ENCODE measurements at places on chromosomes 2 and 18.

- no peak for DNase-seq
Measured at GRCh38 chr2:54047658-54048057, 67.8 kb upstream of the ACYP2 start.

DNA sequence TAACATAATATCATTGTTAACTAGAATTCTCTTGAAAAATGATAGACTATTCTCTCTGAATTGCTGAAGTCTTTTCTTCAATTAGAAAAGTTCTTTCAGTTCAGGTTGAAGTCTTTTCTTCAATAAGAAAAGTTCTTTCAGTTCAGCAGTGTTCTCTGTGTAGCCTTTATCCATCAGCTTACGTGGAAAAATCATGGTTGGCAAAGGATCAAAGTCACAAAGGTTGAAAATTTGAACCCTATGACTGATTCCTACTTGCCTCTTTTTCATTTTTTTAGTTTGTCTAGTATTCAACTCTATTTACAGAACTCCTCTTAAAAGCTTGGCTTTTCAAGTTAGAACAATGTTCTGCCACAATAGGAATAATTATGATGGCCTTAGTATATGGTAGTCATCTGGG, 25.8 kb downstream of the CAVIN2 start:
- no peak for DNase-seq

- DNase-seq = no peak
Measured at GRCh38 chr2:127649100-127649611, 3.2 kb downstream of the GPR17 start.

- DNase-seq = no peak
Measured at GRCh38 chr2:173552531-173552930, 197.9 kb downstream of the CDCA7 start.

DNA sequence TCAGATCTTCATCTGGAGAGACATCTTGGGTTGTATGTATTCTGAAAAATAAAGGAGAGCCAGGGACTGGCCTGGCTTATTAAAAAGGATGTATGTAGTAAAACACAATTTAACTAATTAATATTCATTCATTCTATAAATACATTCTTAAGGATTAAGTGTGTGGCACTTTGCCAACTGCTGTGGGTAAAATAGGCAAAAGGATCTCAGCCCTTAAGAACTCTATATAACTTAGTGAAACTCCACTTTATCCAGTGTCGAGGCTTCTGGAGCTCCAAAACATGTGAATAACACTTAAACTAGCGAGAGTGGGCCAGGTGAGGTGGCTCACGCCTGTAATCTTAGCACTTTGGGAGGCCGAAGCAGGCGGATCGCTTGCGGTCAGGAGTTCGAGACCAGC, 7.7 kb upstream of the STK39 start:
- DNase-seq = no peak

DNA sequence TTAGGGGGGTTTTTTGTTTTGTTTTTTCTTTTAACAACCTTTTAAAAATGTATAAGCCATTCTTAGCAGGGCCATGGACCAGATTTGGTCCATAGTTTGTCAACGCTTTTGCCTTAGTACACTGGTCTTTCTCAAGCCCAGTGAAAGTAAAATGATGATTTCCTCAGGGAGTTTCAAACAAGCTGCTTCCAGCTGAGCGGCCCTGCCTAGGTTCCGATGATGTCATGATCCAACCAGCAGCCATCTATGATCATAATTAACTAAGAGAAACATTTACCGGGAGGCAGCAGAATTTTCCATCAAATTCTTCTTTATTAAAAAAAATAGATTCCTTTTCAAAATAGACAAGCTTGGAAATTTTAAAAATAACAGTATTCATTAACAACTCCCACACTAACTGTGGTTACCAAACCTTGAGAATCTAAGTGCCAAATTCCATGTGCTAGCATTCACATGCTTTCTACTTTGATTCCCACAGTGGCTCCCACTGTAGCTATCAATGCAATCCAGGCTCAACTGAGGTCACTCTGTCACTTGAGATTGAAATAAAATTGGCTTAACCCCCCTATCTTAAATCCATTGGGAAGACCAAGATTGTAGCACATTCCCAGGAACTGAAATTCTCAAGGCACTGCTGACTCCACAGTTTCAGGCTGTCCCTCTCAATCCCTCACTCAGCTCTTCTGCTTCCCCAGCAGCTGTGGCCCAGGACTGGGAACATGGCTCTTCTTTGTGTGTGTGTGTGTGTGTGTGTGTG, 148.9 kb downstream of the RNF152 start:
- DNase-seq = no peak

DNA sequence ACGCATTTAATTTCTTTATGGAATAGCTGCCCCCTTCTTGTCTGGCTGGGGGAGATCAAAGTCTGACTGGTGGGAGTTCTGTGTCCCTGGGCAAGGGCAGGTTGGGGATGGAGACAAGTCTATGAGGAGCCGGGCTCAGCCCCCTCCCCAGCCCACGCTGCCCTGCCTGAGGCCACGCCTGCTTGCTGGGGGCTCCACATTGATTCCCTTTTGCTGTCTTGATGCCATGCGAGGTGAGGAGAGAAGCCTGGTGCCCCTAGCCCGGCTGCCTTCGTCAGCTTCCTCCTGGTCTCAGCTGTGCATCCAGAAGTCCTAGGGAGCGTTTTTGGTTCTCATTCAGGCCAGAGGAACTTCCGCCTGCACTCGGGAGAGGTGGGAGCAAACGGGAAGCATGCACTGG, 247.9 kb downstream of the NDUFA10 start:
- no peak for DNase-seq

DNA sequence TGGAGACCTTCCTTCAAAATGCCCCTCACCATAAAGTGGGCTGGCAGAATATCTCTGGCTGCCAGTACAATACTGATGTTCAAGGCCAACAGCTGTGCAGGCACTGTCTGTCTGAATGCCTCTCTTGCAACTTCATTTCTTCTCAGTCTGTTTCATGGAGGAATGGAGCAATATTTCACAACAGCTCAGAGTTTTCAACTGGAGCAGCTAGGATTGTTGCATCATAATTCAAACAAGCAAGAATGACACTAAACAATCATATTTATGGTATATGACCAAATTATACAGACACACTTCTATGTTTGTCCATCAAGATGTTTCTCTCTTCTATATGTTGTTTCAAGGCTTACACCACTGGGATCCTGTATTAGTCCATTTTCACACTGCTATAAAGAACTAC, 444.2 kb downstream of the LRATD1 start:
- DNase-seq = no peak

DNA sequence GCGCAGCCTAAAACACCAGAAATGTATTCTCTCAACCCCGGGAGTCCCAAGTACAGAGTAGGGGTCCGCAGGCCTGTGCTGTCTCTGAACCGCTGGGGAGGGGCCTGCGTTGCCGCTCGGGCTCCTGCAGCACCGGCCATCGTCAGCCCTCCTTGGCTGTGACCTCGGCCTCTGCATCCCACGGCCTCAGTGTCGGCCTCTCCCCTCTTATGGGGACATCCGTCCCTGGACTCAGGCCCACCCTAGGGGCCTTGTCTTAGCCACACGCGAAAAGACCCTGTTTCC, 50.5 kb downstream of the KCNG2 start:
- DNase-seq = no peak

GRCh38 chr2:217833439-217833838, 169.4 kb downstream of the TNS1 start:
- DNase-seq = no peak

- DNase-seq = no peak
Measured at GRCh38 chr2:101900375-101900774, 91.4 kb upstream of the IL1R2 start.

GRCh38 chr2:207474863-207475485, 54.8 kb upstream of the CREB1 start:
- peak; percentile 14 for DNase-seq

DNA sequence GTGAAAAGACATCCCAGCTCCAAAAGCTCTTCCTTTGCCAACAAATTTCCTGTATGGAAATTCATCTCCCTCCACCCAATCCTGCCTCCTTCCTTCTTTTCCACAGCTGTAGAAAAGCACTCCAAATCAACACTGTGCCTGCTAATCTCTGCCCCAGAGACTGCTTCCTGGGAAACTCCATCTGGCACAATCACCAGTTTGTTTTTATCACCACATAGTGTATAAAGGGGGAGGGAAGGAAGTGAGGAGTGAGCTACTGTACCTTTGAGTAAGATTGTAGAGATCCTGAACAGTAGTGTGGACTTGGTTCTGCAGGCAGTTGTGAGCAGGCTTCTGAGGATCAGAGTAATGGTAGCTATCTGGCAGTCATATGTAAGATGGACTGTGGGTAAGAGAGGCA, 14.7 kb upstream of the FAM237A start:
- DNase-seq = no peak

GRCh38 chr2:178152033-178152432, 39.8 kb downstream of the RBM45 start:
- no peak for DNase-seq

- no peak for DNase-seq
Measured at GRCh38 chr2:231691251-231691772, 17.0 kb upstream of the PTMA start.

DNA sequence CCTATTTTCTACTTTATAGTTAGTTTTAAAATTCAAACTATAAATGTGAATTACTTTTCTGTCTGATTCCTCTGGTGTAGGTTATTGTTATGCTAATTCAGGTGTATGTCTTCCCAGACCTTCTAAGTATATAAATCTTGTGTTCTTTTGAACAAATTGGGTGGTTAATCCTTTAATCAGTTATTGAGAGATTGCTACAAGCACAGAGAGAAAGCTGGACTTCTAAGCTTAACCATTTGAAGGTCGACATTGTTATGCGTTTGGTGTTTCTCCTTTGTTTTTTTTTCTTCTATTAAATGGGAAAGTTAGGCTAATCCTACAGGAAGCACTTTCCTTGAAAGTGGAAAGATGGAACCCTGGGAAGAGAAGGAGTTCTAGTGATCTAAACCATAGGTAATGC, 592.6 kb downstream of the SLC4A3 start:
- no peak for DNase-seq

DNA sequence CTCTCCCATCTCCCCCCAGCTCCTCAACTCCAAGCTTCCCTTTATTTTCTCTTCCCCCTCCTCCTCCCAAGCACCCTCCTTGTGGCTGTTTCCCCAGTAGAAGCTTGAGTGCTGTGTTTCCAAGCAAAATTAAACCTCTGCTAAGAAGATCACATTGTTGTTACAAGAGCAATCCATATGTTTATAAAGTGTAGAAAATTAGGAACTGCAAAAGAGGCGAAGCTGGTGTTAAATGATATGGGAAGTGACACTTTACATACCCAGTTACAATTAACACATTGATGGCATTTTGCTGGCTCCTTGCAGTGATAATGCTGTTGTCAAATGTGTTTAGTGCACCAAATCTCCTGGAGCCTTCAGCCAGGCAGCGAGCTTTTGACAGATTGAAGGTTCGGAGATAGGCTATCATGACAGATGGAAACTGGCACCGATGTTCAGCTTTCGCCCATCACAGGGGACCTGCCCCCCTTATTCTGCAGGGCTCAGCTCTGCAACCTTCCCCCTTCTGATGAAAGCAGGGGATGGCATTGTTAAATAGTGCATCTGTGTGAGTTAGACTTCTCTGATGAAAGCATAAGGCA, 259.8 kb upstream of the ATP5MC3 start:
- no peak for DNase-seq

DNA sequence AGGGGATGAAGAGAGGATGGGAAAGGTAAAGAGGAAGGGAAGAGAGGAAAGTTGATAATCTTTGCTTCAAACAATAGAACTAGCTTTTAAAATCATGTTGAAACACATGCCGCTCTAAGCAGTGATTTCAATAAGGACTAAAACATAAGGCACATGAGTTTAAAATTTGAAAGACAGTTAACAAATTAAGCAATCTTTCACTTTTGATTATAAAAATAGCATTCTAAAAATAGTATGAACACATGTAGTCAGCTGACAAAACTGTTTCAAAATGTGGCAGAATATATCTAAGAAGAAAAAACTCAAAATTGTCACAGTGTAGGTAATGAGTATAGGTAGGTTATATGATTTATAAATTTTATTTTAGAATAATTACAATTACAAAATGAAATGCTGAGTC, 25.3 kb downstream of the PSME4 start:
- no peak for DNase-seq

- no peak for DNase-seq
Measured at GRCh38 chr18:11544060-11544633, 65.2 kb upstream of the SLC35G4 start.

GRCh38 chr2:16614314-16614860, 51.2 kb downstream of the CYRIA start:
- no peak for DNase-seq

- DNase-seq = no peak
Measured at GRCh38 chr2:54274781-54275242, 18.8 kb upstream of the TSPYL6 start.

GRCh38 chr2:239275044-239275685, 125.7 kb downstream of the HDAC4 start:
- DNase-seq = peak; percentile 43

DNA sequence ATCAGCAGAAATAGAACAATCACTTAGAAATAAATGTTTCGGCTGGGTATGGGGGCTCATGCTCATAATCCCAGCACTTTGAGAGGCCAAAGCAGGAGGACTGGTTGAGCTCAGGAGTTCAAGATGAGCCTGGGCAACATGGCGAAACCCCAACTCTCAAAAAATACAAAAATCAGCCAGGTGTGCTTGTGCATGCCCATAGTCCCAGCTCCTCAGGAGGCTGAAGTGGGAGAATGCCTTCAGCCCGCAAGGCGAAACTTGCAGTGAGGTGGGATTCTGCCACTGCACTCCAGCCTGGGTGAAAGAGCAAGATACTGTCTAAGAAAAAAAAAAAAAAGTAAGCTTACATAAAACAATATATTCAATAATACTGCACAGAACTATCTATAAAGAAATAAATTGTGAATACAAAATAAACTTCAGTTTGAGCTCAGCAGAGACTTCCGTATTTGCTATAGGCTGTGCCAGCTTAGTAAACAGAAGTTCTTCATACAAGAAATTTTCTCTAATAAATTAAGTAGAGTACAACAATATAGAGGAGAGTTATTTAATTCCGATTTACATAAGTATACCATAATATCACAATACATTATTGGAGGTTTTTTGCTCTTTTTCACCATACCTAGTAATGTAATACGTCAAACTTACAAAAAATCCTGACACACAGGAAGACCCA, 43.6 kb downstream of the SRBD1 start:
- DNase-seq = no peak

DNA sequence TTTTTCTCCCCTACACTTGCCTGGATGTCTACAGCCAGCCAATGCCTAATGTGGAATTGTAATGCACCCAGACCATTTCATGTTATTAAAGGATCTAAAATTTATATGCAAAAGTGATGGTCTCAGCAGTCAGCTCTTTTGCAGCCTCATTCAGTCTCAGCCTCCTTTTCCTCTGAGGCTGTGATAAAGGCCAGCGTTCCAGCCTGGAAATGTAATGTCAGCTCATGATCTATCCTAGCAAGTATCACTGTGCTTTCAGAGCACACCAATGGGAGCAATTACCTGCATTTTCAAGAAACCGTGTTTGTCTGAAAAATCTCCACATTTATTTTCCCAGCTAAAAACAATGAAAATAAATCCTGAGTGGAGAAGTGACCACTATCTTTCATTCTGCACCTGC, 274.6 kb downstream of the CDH20 start:
- no peak for DNase-seq

DNA sequence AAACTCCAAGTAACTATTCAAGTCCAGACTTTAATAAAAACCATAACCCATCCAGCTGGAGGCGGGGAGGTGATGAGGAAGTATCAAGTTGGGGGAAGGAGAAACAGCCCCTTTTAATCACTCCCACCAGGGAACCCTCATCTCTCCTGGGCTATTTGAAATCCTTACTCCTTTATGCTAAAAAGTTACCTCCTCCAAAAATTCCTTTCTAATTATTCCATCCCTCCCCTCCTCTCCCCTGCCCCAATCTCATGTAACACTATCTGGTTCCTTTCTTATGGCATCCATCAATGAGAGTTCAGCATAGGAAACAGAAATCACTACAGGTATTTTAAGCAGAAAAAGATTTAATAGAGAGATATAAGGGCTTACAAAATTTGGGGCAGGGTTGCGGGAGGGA, 9.3 kb upstream of the SLC14A2 start:
- DNase-seq = no peak
